GM12891 (cell line): ENCODE measurements at places on chromosomes 1 and 21.

- no peak for DNase-seq
These were observed 14.2 kb downstream of the UTP11 start for GRCh38 chr1:38026592-38027200.

DNA sequence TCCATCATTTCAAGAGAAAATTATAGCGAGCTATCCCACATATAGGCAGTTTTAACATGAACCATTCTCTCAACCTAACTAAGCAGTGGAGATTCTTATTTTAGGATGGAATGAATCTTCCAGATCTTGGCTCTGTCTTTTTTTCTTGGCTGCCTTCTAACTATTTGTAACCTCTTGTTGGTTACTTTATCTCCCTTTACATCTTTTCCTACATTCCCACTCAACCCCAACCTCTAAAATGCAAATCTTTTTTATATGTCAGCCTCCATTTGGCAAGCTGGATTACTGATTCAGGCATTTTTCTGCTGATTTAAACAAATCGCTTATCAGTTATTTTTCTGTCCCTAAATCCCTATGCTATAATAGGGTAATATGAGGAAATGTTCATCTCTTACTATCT lies 46.9 kb upstream of the LHX8 start:
- DNase-seq = no peak

GRCh38 chr1:66283622-66284041 lies 250.3 kb upstream of the SGIP1 start:
- DNase-seq = no peak

GRCh38 chr1:51648180-51649109 lies 31.6 kb downstream of the OSBPL9 start:
- DNase-seq = no peak

GRCh38 chr1:71413441-71414175 lies 332.8 kb upstream of the ZRANB2 start:
- DNase-seq = no peak

GRCh38 chr1:227707846-227708245 lies 27.3 kb downstream of the JMJD4 start:
- DNase-seq = no peak

DNA sequence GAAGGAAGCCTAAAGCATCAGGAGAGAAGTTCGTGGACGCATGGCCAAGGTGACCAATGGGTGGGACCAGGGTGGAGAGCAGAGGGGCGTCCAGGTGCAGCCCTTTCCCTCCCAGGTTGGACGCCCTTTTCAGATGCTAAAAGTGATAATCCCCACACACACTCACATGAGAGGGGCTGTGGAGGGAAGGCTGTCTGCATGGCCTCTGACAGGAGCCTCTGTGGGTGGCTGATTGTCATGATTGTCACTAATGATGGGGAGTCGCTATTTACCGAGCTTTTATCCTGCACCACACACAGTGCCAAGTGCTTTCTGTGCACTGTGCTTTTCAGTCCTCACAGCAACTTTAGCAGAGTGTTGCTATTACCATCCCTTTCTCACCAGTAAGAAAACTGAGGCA lies 27.1 kb upstream of the C1QA start:
- DNase-seq = no peak

DNA sequence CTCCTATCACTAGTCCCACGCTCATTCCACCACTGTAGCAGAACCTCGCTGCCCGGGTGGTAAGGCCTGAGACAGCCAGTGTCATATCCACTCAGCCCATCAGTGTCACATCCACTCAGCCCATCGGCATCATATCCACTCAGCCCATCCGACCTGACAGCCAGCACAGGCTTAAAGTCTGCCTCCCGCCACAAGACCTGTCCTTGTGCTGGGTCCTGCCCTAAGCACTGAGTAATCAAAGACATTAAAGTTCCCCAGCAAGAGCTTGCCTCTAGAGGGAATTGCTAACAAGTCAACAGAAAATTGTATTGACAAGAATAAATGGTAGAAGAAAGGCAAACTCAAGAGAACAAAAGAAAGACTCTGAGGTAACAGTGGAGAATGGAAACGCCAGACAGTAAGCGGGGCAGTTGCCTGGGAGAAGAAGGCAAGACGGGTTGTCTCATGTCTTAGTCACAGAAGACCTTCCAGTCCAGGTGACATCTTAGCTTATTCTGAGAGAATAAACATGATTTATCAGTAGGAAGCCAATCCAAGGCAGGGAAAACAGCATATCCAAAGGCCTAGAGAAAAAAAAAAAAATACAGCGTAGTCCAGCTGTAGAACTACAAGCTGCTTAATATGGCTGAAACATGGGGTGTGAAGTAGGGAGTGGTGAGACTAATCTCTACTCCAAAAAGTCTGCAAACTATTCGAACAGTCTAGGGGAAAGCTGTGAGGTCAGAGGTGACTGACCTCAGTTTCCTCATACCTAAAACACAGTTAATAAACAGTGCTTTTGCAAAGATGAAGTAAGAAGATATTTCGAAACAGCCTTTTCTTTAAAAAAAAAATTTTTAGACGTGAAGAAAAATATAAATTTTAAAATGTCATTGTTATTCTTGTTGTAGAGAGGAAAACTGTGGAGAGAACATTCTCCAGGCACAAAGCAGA lies 1.1 kb downstream of the ITLN1 start:
- no peak for DNase-seq

DNA sequence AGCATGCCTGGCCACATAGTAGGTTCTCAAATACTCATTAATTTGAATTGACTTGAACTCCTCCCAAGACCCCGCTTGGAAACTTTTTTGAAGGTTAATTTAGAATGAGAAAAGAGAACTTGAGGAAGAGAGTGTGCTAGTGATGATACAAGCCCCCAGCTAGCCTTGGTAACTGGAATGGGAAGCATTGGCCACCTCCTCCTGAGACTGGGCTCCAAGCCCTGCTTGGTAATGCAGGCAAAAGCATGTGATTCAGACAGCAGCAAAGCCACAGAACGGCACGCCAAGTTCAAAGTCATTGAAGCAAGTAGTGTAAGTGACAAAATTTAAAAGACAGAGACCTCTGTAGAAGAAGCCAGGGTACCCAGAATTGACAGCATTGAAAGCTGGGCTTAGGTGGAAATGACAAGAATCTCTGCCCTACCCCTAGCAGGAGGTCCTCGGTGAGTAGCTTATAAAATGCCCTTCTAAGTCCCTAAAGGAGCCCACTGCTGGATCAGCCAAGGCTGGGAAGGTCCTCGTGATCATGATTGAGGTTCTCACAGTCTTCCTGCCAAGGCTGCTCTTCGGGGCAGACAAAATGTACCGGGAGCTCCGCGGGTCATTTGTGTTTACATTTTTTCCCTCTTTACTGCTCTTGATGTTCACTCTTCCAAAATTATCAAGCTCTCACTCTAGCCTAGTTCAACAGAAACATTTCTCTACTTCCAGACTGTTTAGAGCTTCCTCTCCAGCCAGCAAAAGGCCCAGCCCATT lies 99.4 kb downstream of the TSEN15 start:
- no peak for DNase-seq

- DNase-seq = no peak
These were observed 11.9 kb downstream of the ALPL start for GRCh38 chr1:21520899-21521716.

GRCh38 chr1:238581332-238581731 lies 690.6 kb upstream of the ZP4 start:
- DNase-seq = no peak

GRCh38 chr21:34886240-34887104 lies 162.6 kb downstream of the RUNX1 start:
- no peak for DNase-seq

DNA sequence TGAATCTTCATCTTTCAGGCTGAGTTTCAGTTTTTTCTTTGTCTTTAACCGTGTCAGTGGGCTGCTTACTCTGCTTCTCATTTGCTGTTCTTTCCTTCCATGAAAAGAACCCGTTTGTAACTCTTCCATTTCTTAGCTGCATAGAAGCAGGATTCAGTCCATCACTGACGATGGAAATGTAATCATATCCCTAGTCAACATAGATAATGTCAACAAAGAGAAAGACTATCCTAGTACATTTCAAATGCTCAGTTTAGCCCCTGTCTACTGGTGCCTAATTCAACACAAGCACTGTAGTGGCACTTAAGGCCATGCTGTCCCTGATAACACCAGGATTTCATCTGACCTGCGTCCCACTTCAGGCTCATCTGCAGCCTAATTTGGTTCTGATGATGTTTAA lies 376 bp downstream of the GBP1 start:
- no peak for DNase-seq

DNA sequence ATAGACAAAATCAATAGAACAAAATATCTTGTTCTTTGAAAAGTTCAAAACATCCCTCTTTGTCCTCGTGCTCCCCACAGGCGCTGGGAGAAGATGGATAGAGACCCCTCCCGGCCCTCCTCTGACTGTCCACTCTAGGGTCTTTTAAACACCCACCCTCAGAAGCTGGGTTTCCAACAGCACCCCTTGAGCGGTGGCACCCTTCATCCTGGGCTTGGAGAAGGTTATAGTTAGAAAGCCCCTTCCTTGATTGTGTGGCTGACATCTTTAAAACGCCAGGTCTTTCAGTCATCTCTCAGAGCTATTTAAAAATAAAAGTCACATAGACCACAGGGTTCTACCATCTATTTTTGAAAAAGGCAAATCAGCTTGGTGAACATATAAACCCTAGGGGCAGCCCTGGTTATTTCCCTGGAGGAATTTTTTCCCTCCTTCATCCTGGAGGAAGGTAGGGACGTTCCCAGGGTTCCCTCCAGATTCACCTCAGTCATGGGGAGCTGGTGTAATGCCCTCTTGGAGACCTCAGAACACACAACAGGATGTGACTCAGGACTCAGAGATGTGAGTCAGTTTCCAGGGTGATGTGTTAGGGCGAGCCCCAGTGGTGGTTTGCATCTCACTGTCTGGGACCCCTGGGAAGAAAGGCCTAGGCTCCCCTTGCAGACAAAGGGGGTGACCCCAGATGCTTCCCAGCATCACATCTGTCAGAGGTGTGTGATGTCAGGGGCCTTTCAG lies 138.5 kb downstream of the CLIC6 start:
- no peak for DNase-seq

- no peak for DNase-seq
These were observed 619.4 kb upstream of the ADAMTS5 start for GRCh38 chr21:27586326-27586725.

DNA sequence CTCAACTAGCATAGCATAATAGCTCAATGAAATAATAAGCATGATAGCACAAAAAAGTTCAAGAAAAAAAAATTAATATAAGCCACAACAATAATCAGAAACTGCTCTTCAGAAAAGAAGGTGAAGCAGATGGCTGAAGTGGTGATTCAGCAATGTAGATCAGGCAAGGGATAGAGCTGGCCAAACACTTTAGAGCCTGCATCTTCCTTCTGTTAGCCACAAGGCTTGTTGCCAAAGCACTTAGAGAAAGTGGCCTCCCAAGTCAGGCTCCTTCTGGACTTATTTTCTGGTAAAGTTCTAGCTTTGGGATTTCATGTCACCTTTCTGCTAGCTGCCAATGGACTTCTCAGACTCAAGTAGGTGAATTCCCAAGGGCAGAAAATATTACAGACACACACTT lies 60.3 kb upstream of the C1orf87 start:
- DNase-seq = no peak

DNA sequence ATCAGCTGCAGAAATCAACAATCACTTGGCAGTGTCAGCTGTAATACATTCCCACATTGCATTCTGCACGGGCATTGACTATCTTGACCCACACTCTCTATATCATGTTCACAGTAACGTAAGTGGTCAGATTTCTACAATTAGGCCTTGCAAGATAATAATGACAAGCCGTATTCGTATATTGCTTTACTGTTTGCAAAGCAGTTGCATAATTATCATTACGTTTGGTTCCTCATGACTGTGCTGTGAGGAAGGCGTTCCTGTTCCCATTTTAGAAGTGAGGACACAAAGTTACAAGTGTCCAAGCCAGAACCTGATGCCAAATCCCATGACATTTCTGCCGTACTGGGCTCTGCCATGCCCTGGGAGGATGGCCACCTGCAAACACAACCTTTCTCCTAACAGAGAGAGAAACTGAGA lies 53.5 kb upstream of the TARBP1 start:
- DNase-seq = no peak

GRCh38 chr1:210741564-210741963 lies 392.4 kb downstream of the KCNH1 start:
- DNase-seq = no peak

DNA sequence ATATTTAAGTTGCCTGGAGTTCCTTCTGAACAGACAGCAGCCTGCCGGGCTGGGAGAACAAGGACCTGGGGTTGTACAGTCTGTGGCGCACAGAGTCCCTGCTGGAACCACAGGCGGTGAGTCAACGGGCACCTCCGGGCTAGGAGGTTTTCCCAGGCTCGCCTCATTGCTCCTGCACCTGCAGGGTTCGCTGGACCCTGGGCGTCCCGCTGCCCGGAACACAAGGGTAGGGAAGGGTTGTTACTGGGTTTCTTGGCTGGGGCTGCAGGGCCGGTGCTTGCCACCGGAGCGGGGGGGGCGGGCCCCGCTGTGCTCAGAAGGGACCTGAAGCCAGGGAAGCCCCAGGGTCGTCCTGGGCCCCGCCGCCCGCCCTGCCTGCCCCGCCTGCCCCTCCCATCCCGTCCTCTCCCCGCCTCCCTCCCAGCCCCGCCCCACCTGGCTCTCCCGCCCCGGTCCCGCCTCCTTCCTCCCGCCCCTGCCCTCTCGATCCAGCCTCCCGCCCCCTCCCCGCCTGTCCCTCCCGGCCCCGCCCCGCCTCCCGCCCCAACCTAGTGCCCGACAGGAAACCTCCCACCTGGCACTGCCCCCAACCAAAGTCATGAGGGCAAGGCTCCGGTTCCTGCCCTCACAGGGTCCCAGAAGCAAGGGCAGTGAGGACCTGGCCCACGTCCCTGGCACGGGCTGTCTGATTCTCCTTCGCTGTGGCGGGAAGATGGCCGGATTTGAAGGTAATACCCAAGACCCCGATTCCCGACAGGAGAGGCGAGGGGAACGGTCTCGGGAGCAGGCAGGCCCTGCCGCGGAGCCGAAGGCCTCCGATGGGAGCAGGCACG lies 6.8 kb downstream of the JMJD4 start:
- DNase-seq = peak; percentile 79

DNA sequence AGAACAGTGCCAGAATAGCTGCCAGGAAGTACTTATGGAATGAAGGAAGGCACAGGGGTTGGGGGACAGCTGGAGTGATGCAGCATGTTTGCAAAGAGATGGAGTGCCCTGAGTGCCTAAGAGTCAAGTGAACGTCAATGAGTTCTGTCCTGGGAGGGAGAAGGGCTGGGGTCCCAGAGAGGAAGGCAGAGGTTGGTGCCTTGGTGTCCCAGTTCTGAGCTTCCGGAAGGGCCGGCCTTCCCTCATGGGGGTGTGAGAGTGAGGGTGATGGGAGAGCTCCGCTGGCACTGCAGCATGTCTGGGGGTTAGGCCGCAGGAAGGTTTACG lies 17.6 kb downstream of the NES start:
- DNase-seq = no peak

- DNase-seq = no peak
These were observed 621.8 kb upstream of the NR5A2 start for GRCh38 chr1:199405634-199406196.

DNA sequence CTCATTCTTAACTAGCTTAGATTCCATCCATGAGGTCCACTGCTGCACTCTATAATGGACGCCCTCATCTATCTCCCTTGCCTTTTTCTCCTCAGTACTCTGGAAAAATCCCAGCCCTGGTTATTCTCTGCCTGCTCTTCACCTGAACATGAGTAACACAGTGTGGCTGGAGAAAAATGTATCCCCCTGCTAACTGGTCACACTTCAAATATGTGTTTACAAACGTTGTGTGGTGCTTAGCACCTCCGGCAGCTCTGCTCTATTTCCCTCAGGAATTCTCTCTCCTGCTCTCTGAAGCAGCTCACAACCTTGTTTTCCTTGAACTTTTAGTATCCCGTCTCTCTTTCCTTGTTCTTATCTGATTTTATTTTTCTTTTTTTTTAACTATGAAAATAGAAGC lies 4.1 kb downstream of the SCCPDH start:
- DNase-seq = no peak
